ENCODE measurements at places on chromosomes 2 and 18.
A peak's percentile ranks its signal among the peaks of the same experiment; 100 is the strongest.

DNA sequence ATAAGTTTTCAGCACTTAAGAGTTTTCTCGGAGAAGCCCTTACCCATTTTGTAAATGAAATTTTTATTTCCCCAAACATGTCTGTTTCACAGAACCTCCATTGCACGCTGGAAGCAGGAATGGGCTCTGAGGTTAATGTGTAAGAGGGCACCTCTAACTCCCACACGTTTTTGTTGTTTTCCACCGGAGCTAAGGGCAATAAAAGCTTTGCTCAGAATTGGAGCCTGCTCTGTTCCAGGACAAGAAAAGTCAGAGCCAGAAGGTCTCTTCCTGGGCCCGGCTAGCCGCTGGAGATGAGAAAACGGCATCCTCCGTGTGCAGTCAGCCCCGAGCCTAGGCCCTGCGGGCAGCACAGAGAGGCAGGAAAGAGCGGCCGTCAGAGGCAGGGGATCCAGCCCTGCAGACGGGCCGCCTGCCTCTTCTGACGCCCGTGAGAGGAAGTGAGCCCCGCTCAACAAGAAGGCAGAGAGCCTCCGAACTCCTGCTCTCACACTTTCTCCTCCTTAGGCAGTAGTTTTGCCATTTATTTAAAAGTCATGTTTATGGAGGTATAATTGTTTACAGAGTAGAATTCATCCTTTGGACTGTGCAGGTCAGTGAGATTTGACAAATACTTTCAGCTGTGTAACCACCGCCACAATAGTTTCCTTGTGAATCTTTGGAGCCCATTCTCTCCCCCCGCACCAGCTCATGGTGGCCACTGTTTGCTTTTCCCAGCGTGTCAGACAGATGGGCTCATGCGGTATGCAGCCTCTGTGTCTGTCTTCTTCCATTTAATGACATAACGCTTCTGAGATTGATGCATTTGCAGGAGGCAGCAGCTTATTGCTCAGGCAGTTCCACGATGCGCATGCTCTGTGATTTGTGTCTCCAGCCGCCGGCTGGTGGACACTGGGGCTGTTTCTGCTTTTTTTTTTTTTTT, 117.3 kb downstream of the GALR1 start:
- DNase-seq = no peak

DNA sequence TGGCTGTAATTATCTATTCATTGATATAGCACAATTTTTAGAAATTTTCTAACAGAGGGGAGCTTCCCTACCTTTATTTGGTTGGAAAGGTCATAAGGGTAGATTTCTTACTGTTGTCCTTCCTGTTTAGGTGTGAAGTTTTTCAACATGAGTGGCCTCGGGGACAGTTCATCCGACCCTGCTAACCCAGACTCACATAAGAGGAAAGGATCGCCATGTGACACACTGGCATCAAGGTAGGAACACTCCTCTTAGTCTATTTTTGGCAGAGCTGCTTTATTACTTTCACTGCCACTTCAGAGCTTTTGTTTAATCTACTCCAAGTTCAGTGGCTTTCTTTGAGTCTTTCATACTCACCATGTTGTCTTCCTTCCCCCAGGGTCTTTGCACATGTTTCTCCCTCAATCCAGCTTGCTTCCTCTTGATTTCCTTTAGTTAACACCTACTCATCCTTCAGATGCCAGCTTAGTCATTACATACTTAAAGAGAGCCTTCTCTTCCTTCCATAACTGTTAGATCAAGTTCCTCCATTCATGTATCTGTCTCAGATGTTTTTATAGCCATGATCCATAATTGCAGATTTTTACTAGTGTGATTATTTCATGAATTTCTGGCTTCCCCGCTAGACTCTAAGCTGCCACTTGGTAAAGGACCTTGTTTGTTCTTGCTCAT, 134.5 kb downstream of the PTRHD1 start:
- DNase-seq = no peak

GRCh38 chr2:140064243-140064642, 1284.1 kb upstream of the NXPH2 start:
- DNase-seq = no peak

GRCh38 chr2:238331916-238332315, 11.6 kb downstream of the TRAF3IP1 start:
- DNase-seq = no peak

DNA sequence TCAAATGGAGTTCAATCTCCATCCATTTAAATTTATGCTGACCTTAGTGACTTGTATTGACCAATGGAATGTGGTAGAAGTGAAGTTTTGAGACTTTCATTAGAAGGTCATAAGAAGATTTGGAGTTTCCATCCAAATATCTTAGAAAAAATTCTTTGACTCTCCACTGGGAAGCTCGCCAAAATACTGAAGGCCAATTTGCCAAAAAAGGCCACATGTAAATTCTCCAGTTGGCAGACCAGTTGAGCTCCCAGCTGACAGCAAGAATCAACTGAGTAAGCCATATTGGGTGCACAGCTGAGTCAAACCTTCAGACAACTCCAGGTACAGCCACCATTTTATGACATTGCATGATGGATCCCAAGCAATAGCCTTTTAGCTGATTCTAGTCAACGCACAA, 228.3 kb upstream of the SETBP1 start:
- DNase-seq = no peak

- DNase-seq = no peak
Measured at GRCh38 chr2:74893332-74893731, 59.4 kb downstream of the HK2 start.

DNA sequence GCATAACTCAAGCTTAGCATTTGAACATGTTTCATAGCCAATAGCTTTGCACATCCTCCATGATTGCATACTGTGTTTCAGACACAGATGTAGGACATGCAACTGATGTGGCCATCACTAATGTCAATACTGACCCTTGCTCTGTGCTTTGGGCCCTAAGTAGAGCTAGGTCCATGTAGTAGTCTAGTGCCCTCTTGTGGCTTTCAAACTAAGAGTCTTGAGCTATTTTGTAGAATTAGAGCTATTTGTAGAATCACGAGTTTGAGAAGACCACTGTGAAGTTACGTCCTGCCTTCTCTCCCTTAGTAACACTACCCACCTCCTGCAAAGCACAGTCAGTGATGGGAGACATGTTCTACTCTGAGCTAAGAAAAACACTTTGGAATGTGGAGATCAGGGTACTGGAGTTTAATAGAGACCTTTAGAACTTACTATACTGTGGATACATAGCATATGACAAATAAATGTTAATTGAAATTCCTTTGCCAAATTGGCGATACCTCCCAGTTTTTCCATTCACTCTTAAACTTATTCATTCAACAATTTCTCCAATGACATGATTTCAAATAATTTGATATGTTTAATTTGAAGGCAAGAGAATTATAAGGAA, 306.5 kb upstream of the TNP1 start:
- no peak for DNase-seq

DNA sequence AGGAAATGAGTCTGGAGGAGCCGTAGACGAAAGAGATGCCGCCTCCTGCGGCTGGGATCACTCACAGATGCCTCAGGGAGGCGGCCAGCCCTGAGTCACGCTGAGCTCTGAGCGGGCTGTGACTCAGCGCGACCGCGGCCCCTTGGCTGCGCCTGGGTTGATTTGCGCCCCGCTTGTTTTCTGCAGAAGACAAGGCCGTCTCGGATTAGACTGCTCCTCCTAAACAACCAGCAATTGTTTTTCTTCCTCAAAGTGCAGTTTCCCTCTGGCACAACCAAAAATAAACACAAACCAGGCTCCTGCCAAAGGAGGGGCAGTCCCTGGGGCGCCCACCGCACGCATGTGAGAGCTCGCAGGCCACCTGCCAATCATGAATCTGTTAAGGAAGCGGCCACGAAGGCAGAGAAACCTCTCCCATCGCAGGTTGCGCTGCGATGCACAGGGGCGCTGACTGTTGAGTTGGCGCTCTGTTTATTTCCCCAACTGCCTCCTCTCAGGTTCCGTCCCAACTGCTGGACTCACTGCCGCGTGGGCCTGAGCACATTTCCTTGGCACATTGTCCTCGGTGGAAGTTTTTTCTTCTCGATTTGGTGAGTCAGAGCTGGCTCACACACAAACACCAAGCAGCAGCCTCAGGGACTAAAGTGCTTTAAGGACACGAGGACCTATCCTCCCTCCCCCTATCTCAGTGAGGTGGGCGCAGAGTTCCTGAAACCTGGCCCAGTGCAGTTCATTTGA, 85.2 kb upstream of the NDUFV2 start:
- DNase-seq = peak; percentile 80

DNA sequence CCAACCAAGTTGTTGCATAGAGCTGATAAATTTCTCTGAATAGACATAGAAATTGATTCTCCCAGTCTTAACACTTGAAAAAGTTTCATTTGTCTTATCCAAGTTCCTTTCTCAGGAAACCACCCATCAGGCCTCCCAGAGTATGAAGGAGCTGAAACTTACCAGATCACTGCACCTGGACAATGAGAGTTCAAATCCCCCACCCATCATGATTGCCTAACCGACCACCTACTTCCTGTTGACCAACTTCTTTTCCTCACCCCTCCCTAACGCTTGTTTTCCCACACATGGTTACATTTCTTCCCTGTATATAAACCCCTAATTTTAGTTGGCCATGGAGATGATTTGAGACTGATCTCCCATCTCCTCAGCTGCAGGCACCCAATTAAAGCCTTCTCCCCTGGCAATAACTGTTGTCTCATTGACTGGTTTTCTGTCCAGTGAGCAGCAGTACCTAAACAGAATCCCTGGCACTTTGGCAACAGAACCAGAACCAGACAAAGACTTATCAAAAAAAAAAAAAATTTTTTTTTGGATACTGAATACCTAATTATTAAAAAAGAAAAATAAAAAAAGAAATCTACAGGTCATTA, 103.0 kb downstream of the SPIRE1 start:
- no peak for DNase-seq

GRCh38 chr2:100301881-100302584, 20.3 kb downstream of the LONRF2 start:
- no peak for DNase-seq

GRCh38 chr2:236171680-236172254, 3.6 kb upstream of the GBX2 start:
- no peak for DNase-seq

DNA sequence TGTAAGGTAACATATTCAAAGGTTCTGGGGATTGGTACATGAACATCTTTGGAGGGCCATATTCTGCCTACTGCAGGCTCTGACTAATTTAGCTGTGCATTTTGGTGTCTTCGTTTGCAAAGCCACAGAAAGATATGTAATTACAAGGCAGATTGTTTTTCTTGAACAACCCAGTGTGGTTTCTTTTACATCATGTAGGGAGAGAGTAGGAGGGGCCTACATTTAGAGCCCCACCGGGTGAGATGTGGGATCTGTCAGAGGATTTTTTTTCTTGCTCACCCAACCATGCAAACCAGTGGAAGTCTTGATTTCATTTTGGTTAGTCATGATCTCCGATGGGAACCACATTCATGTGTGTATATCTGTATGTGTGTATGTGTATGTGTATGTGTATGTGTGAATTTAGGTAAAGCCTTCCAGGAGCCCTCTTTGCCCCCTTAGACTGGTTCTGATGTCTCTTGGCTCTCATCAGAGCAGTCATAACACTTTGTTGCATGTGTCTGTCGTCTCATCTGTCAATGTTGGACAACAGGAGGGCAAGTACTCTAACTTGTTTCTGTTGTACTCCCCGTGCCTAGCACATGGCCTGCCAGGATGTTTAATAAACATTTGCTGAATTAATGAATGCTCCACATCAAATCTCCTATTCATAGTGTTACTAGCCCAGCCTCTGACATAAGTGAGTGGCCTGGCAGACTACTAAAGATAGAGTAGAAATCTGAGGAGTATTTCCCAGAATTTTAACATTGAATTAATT, 239.9 kb downstream of the MTX2 start:
- DNase-seq = no peak

DNA sequence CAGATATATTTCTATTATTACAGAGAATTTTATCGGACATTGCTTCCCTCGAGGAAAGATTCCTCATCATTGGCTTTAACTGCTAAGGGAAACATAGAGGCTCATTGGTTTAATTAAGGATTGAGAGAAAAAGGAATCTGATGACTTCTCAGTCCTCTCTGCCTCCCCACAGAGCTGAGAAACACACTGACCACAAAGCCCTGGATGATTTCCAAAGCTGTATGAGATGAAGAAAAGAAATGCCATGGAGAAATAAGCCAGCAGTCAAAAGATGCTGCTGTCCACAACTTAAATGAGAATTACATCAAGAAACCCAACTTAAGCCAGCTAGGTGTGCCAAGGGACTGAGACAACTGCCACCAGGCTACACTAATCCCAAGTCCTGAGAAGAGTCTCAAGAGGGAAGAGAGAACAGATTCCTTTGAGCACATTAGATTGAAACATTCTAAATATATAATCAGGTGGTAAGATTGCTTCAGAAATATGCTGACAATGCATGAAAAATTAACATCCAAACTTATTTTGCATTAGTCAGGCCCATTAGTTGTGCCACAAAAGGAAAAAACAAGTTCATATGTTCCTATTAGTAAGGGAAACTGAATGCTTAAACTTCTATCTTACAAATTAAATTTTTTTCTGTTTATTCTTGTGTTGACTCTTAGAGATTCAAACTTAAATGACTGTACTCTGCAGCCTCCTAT, 308.1 kb upstream of the CYRIA start:
- no peak for DNase-seq

- no peak for DNase-seq
Measured at GRCh38 chr2:44166096-44166495, 2.6 kb upstream of the PPM1B start.

- DNase-seq = no peak
Measured at GRCh38 chr2:18871430-18871829, 282.1 kb upstream of the NT5C1B start.

DNA sequence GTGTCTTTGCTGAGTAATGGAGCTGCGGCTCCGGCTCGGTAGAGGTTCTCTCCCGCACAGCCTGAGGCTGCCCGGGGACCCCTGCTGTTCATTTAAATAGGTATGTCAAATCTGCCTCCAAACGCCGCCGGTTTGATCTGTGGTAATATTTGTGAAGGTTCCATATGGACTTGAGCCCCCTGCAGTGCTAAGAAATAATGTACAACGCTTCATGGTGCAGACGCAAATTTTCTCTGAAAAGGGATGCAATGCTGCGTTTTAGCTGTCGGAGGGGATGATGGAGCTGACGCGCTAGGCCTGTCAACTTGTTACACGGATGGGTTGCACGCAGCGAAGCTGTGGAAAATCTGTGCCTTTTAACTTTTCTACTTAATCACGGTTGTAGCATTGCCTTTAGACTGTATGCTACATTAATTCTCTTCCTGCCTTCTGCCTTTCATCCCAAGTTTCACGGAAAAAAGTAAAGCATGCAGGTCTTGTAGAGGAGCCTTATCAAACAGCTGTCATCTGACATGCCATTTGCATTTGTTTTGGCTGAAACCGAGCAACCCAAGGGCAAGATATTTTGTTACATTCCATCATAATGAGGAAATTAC, 43.2 kb downstream of the MRPS9 start:
- DNase-seq = no peak

- no peak for DNase-seq
Measured at GRCh38 chr2:208175840-208176153, 12.4 kb upstream of the CRYGA start.

Measured in stimulated activated CD8-positive, alpha-beta memory T cell treated with anti-CD3 and anti-CD28 coated beads, Interleukin-2, amount 100 ng/mL, for 48 hours (primary cell).